ENCODE measurements at places on chromosomes 2 and 18.

GRCh38 chr18:47793609-47794008 is 136.8 kb downstream of the SMAD2 start:
- DNase-seq = no peak

DNA sequence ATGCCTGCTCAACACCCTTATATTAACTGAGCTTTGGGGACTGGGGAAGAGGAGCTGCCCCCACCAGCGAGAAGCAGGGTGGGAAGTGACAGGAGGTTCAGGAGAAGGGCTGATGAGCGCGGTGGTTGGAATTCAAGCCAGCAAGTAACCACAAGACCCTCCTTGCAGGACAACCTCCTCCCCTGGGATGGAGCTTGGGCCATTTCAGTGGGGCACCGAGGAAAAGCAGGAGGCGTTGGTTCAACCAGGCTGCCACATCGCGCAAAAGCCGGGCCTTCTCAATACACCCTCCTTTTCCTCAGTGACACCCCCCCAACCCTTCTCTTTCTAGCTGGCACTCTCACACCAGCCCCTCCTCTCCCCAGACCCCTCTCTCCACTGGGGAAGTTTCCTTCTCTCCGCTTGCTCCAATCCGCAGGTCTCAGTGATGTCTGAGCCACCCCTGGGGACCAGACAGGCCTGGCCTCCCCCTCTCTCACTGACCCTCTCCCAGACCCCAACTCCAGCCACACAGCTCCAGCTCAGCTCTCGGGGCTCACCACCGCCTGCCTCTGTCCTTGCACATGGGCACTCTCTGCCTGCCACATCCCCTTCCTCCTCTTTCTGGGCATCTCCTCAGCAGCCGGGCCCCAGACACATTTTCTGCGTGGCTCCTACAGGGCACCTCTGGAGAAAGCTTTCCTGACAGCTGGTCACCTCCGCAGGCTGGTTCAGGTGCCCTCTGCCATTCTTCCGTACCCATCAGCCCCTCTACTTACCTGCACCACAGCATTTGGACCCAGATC is 44.5 kb downstream of the KCNF1 start:
- DNase-seq = no peak

- DNase-seq = no peak
These were observed 13.7 kb upstream of the GAL3ST2 start for GRCh38 chr2:241762933-241763369.

- DNase-seq = no peak
These were observed 146.3 kb upstream of the ZC3H15 start for GRCh38 chr2:186339716-186340115.

- no peak for DNase-seq
These were observed 11.0 kb downstream of the EIF5B start for GRCh38 chr2:99348173-99348572.

- no peak for DNase-seq
These were observed 216.4 kb downstream of the NR4A2 start for GRCh38 chr2:156116113-156116512.

- no peak for DNase-seq
These were observed 183.0 kb upstream of the ZC3H15 start for GRCh38 chr2:186303091-186303490.

DNA sequence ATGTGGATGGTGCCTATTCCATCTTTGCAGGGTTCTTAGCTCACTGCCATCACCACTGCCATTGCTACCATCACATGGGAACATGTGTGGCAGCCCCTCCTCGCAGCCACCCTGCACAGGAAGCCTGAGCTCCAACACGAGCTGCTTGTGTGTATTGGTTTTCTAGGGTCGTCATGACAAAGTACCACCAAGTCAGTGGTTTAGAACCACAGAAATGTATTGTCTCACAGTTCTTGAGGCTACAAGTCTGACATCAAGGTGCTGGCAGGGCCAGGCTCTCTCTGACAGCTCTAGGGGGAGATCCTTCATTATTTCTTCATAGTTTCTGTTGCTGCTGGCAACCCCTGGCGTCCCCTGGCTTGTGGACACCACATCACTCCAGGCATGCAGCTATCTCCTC is 10.3 kb upstream of the IL1R2 start:
- no peak for DNase-seq

DNA sequence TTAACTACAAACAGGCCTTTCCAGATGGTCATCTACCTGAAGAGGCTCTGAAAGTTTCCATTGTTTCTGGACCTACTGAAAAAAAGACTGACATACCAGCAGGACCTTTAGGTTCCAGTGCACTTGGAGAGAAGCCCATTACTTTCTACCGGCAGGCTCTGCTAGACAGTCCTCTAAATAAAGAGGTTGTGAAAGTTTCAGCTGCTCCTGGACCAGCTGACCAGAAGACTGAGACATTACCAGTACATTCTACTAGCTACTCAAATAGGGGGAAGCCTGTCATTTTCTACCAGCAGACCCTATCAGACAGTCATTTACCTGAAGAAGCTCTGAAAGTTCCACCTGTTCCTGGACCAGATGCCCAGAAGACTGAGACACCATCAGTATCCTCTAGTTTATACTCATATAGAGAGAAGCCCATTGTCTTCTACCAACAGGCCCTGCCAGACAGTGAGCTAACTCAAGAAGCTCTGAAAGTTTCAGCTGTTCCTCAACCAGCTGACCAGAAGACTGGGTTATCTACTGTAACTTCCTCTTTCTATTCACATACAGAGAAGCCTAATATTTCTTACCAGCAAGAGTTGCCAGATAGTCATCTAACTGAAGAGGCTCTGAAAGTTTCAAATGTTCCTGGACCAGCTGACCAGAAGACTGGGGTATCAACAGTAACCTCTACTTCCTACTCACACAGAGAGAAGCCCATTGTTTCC is 65.8 kb downstream of the ALMS1 start:
- DNase-seq = no peak

Measured in fibroblast of skin of left biceps (primary cell).